ENCODE measurements at places on chromosomes 3 and 15.

- DNase-seq = no peak
These were observed 346.1 kb downstream of the SI start for GRCh38 chr3:164732166-164732565.

DNA sequence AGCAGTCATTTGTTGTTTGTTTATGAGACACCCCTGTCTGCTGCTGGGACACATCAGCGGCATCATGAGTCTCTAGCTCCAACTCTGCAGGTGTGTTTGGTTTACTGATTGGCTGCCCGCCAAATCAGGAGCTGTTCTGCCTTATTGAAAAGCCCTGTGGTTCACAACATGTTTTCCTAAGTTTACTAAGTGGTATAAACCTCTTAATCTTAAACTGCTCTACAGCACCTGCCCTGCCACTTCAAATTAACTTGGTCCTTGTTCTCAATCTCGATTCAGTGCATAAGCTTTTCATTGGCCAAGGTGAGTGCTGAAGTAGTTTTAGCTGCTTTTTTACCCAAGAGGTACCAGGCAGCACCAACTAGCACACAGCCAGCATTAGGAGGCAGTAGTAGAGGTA lies 77.8 kb upstream of the WDR72 start:
- peak; percentile 90 for DNase-seq

DNA sequence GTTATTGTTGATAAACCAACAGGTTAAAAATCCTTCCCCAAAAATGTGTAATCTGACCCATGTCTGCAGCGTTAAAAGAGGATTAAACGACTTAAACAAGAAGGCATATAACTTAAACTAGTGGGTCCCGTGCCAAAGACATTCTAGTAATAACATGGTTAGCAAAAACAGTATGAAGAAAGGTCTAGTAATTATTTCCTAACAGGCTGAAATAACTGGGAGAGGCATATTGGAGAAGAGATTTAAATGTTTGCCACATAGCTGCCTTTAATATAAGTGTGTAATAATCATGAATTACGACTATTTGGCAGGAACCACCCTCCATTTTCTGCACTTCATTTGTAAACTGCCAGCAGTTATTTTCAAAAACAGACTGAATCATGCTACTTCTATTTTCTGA lies 67.7 kb upstream of the CSPG5 start:
- DNase-seq = no peak

- DNase-seq = no peak
These were observed 42.9 kb downstream of the LINGO1 start for GRCh38 chr15:77589839-77590238.

GRCh38 chr15:101178479-101178878 lies 73.4 kb downstream of the CHSY1 start:
- no peak for DNase-seq

DNA sequence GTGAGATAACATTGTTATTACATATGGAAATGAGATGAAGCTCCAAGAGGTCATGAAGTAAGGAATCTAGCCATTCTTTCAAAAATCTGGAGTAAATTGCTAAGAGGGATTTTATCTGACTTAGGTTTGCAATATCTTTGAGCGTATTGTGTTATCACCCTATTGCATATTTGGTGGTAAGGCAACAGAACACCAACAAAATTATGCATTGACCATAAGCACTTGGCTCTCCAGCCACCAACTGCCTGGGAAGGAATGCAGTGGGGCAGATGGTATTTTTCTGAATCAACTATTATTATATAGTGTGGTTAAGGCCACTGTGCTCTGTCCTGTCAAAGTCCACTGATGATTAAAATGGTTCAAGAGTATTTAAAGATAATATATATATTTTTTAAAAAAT lies 287.9 kb upstream of the SEMA6D start:
- DNase-seq = no peak

DNA sequence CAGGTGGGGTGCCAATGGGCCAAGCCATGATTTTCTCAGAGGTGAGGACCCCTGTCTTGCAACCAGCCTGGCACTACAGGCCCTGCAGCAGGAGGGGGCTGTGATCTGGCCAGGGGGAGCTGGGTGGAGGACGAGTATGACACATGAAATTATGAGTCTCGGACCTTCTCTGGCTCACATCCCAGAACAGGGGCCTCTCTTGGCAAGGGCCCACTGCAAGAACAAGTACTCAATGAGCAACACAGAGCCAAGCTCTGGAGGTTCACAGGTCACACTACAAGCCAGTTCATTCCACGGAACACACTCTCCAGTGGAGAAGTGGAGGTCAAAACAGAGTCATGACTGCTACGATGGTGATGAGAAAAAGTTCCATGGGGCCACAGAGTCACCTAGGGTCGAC lies 28.3 kb downstream of the CCDC32 start:
- no peak for DNase-seq

GRCh38 chr3:74004386-74004785 lies 379.6 kb upstream of the PDZRN3 start:
- no peak for DNase-seq

GRCh38 chr15:75647370-75648155 lies at the start of gene SNX33:
Gene SNX33 (plus strand): TSS chr15:75647912. CDS start chr15:75649103, 1,191 bp downstream.
- no peak for DNase-seq

DNA sequence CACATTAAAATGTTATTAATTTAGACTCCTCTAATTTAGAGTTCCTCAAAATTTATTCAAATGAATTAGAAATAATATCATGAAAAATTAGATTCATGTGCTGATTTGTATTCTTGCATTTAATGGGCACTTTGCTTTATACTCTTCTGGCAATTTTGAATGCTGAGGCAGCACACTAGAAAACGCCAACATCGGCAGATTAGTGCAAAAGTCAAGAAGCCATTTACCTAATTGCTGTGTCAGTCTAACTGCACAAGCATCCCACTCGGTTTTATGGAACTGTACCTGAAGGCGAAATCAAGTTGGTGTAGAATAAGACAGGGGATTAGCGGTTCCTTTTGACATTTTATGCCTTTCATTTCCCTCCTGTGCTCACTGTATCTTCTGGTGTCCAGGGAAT lies 382.0 kb downstream of the ROBO2 start:
- no peak for DNase-seq

GRCh38 chr15:93825682-93826081 lies 405.7 kb upstream of the MCTP2 start:
- DNase-seq = no peak

- no peak for DNase-seq
These were observed 6.1 kb upstream of the RPP14 start for GRCh38 chr3:58299839-58300516.

DNA sequence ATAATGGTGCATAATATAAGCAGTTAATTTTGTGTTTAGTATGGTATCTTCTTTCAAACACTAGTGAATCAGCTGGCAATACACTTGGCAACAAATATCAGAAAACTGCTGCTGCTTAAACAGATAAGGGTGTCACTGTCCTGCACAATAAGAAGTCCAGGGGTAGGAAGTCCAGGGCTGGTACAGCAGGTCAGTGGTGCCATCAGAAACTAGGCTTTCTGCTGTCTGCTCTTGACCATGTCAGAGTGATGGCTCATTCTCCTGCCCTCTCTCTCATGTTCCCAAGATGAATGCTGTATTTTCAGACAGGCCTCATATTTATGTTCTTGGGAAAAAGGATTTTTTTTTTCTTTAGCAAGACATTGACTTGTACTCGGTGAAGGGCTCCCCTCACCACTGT lies 9.2 kb upstream of the GRK7 start:
- no peak for DNase-seq

- DNase-seq = no peak
These were observed 76.1 kb upstream of the MAP4 start for GRCh38 chr3:48092270-48092669.

- DNase-seq = no peak
These were observed 111.7 kb downstream of the LMLN start for GRCh38 chr3:198071602-198072287.

DNA sequence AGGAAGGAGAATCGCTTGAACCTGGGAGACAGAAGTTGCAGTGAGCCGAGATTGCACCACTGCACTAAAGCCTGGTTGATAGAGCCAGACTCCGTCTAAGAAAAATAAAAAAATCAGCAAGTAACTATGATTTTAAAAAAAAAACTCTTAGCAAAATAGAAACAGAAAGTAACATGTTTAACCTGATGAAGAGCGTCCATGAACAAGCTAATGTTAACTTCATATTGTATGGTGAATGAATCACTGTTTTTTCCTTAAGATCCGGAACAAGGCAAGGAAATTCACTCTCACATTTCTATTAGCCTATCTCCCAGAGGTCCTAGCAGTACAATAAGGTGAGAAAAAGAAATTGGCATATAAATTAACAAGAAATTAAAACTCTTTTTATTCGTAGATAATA lies 69.0 kb downstream of the RFX7 start:
- DNase-seq = no peak

- DNase-seq = no peak
These were observed 6.6 kb downstream of the TM4SF4 start for GRCh38 chr3:149481056-149481455.

Measured in NCI-H1105 (cell line).